ENCODE measurements at places on chromosomes 3 and 15.

GRCh38 chr3:16464511-16465148 is 48.9 kb downstream of the RFTN1 start:
- DNase-seq: no peak

- DNase-seq: no peak
These were observed at the start of gene ARPIN for GRCh38 chr15:89912674-89913396. ARPIN (minus strand) TSS chr15:89912952; CDS start chr15:89912835, 117 bp downstream.

DNA sequence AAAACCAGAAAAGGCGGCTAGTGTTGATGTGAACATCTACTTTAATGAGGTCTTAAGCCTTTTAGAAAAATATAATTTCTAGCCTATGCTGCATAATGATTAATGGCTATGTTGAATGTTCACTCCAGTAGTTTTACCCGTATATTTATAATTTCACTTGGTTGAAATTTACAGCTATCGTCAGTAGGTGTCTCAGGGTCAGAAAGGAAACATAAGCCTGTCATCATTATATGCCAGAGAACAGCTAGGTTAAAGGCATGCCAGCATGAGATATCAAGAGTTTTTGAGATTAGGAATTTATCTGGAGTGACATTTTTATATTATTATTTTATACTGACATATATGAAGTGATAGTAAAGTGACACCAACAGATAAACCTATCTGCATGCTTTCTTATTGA is 904.1 kb downstream of the OTOL1 start:
- DNase-seq: no peak

GRCh38 chr15:58420579-58421043 is 11.2 kb upstream of the LIPC start:
- DNase-seq: no peak

GRCh38 chr3:103388214-103388613 is 953.4 kb downstream of the ZPLD1 start:
- DNase-seq: no peak

- no peak for DNase-seq
These were observed 13.5 kb upstream of the AADAC start for GRCh38 chr3:151800431-151800830.

DNA sequence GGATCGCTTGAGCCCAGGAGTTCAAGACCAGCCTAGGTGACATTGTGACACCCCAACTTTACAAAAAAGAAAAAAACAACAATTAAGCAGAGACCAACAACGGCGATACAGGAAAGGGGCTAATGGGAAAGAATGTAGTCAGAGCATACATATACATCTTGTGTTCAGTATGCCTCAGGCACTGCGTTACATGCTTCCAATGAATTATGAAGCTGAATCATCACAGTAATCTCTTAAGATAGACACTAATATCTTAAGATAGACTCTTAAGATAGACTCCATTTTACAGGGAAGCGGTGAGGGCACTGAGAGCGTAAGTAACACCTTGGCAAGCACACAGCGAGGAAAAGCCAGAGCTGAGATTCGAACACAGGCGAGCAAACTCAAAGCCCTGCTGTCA is 6.1 kb upstream of the LDHAL6B start:
- no peak for DNase-seq

- DNase-seq: no peak
These were observed 110.5 kb upstream of the RAP2B start for GRCh38 chr3:153051427-153052095.

GRCh38 chr3:101888653-101889052 is 39.3 kb downstream of the NFKBIZ start:
- no peak for DNase-seq

- DNase-seq: no peak
These were observed 4.4 kb downstream of the PLSCR4 start for GRCh38 chr3:146246526-146246925.

DNA sequence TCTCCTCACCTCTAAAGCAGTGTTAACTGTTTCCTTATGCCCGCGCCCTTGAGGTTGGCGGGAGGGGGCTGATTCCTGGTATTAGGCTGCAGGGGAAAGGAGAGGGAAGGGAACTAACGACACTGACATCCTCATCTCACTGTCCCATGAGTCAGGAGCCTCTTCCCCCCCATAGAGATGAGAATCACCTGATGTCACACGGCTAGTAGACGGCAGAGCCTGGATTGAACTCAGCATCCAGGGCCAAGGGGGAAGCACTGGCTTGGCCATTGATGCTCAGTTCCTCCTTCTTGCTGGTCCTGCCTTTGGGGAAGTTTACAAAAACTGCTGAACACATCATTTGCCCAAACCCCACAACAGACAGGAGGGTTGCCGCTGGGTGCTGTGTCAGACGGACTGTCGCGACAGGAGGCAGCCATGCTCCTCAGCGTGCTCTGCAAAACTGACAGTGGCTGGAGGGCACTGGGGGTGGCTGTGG is 38.5 kb downstream of the IDH2 start:
- DNase-seq: no peak

GRCh38 chr3:31952205-31952604 is 28.9 kb downstream of the OSBPL10 start:
- DNase-seq: no peak

- no peak for DNase-seq
These were observed 148.6 kb upstream of the NR2F2 start for GRCh38 chr15:96181873-96182301.

DNA sequence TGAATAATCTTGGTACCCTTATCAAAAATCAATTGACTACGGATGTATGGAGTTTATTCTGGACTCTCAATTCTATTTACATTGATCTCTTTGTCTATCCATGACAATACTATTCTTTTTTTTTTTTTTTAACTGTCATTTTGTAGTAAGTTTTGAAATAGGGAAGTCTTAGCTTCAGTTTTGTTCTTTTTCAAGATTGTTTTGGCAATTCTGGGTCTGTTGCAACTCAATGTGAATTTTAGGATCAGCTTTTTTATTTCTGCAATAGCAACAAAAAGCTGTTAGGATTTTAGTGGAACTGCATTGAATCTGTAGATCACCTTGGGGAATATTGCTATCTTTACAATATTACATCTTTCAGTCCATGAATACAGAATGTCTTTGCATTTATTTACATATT is 21.4 kb downstream of the BTLA start:
- no peak for DNase-seq

GRCh38 chr3:71944482-71945065 is 159.6 kb upstream of the PROK2 start:
- no peak for DNase-seq

DNA sequence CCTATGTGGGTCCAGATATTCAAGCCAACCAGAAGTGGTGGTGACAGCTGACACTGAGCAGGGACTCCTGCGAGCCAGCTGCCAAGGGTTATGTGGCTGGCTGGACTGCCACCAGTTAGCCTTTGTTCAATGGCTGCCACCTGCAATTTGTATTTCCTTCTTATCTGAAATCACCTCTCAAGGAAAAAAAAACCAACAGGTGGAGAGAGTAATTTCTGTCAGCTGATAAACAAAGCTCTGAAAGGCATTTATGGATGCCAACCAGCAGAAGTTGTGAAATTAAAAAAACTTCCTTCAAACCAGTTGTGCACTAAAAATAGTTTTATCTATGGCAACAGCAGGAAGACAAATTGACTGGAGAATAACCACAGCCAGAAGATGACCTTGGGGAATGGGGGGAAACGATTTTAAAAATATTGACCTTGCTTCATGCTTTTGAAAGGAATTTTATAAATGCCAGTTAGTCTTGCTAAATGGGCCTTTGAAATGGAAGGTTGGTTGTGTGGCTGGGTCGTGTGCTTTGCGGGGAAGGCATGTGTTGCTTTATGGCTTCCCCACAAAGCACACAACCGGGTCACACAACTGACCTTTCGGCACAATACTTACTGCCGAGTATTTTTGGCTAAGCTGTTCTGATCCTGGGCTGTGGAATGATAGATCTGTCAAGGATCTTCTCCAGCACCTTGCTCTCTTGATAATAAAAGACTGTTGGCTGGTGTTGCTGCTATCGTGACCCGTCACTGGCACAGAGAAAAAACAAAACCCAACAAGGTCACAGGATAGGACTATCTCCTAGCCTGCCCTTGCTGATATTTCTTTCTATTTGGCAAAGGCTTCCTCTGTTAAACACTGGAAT is 3.5 kb downstream of the MYZAP start:
- no peak for DNase-seq

All from stimulated activated CD4-positive, alpha-beta T cell treated with anti-CD3 and anti-CD28 coated beads, Interleukin-1b, Interleukin-23, amount 100 ng/mL, for 1 hour (primary cell).